Activated naive CD4-positive, alpha-beta T cell treated with anti-CD3 and anti-CD28 coated beads, Interleukin-2, amount 50 U/mL, for 16 hours (primary cell): ENCODE measurements at places on chromosomes 13 and 19.

- DNase-seq, result no peak
These were observed 339.7 kb upstream of the EDNRB start for GRCh38 chr13:78258304-78258703.

DNA sequence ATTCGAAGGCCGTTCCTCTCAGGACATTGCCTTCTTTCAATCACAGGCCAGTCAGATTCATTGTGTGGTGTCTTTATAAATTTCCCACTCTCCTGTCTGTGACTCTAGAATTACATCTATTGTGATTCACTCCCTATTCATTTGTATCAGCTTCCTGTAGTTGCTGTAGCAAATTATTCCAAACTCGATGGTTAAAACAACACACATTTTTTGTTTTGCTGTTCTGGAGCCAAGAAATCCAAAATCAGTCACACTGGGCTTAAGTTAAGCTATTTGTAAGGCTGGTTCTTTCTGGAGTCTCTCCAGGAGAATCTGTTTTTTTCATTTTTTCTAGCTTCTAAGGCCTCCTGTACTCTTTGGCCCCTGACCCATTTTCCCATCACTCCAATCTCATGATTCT lies 1487.0 kb upstream of the SLC10A2 start:
- no peak for DNase-seq

DNA sequence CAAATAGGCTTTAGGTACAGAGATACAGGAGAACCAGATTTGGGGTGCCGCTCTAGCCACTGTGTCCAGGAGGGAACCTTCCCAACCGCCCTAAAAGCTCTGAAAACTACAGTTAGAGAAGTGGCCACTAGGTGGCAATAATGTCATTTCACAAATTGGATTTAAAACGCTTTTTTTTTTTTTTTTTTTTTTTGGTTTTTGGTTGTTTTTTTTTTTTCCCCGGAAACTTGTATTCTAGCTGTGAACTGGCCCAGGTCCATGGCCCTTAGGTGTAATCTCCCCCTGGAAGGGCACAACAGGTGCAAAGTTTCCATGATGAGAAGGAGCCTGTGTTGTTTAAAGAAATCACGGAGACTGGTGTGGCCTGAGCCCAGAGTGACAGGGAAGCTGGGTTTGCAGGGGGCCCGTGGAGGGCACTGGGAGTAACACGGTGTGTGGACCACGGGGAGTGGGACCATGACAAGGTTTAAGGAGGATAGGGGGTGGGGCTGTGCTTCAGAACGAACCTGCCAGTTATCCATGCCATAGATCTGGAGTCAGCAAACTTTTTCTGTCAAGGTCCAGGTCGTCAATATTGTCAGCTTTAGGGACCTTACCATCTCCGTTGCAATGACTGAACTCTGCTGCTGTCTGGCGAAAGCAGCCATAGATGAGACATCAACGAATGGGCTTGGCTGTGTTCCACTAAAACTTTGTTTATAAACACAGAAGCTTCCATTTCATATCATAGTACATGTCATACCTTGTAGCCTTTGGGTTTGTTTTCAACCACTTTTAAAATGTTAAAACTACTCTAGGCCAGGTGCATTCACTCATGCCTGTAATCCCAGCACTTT lies 10.1 kb downstream of the OR1I1 start:
- DNase-seq, result no peak

DNA sequence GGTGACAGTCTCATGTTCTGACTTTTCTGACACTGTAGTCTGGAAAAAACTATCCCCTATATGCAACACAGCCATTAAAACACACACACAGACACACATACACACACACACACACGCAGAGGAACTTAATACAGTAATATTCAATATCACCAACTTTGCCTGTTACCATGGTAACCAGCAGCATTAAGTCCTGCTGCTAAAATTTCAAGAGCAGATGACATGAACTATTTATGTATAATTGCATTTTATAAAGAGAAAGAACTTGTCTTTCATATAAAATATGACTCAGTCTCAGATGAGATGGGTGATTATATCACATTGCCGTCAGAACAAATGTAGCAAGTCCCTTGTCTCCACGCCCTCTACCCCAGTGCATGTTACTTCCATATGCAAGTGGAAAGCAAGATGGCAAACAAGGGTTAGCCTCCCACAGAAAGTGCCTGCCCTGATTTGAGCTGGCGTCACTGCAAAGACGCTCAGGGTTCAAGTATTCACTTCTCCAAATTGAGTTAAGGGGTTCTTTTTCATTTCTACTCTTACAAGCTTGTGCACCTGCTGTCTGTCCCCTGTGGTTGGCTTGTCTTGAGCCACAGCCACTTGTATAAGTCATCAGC lies 576.8 kb downstream of the UQCRFS1 start:
- DNase-seq, result no peak

DNA sequence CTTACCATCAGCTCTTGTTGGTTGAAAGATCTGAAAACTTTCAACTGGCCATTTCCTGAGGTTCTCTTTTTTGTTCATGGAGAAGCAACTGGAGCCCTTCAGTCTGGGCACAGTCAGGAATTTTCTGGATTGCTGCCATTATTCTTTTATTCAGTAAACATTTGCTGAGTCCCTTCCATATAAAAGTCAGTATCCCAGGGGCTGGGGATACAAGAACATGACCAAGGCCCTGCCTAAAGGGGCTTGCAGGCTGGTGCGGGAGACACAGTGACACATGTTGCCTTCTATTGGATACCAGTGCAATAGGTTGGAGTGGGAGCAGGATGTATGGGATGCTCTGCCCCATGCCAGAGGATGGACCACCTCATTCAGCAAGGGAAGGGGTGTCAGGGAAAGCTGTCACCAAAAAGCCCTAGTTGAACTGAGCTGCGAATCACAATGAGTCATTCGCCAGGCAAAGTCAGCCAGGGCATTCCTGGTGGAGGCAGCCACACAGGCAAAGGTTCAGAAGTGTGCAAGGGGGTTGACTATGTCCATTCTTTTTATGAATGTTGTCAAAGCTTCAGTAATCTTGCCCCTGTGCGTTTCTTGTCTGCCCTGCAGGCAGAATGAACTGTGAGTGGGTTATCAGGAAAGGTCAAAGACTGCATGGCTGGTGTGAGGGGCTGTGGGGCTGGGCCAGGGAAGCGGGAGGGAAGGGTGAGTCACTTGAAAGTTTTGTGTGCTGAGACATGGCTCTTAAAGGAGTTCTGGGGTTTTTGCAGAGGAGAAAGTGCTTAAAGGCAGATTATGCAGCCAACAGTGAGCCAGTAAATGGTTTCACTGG lies 395.9 kb downstream of the KCNRG start:
- DNase-seq, result no peak

- peak; percentile 55 for DNase-seq
These were observed 42.6 kb upstream of the ADGRL1 start for GRCh38 chr19:14248578-14249011.

- DNase-seq, result no peak
These were observed 38.1 kb downstream of the RUBCNL start for GRCh38 chr13:46348961-46349360.

DNA sequence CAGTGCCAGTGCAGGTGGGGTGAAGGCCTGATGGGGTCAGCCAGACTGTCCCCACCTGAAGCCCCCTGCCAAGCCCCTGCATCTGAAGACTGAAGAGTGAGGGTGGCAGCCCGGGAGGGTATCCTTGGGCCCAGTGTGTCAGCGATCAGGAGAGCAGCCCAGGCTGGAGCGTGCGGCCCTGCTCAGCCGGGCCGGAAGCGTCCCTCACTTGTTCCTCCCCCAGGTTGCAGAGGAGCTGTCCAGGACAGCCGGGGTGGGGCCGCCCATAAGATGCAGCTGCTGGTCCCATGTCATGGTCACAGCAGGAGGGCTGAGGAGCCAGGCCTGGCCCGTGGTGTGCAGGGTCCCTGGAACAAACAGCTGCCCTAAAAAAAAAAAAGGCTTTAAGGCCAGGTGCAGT lies 55.4 kb downstream of the KDM4B start:
- DNase-seq, result no peak

DNA sequence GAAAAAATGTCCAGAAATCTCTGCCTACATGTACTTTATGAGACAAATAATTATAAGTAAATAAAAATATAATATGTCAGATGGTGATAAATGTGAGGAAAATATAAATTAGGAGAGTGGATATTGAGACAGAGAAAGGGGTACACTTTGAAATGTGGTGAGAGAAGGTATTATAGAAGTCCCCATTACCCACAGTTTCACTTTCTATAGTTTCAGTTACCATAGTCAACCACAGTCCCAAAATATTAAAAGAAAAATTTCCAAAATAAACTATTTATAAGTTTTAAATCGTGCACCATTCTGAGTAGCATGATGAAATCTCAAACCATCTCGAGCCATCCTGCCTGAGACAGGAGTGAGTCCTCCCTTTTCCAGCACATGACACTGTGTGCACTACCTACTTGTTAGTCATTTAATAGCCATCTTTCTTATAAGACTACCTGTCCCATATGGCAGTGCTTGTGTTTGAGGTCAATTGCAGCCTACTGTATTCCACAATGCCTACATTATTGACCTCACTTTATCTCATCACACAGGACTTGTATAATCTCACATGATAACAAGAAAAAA lies 653.7 kb downstream of the DACH1 start:
- no peak for DNase-seq

- no peak for DNase-seq
These were observed 24.5 kb downstream of the CFAP97D2 start for GRCh38 chr13:114203536-114203935.

GRCh38 chr13:35856721-35857364 lies 274.3 kb downstream of the DCLK1 start:
- DNase-seq, result no peak

- no peak for DNase-seq
These were observed 746.9 kb upstream of the PCDH9 start for GRCh38 chr13:67977066-67977465.

DNA sequence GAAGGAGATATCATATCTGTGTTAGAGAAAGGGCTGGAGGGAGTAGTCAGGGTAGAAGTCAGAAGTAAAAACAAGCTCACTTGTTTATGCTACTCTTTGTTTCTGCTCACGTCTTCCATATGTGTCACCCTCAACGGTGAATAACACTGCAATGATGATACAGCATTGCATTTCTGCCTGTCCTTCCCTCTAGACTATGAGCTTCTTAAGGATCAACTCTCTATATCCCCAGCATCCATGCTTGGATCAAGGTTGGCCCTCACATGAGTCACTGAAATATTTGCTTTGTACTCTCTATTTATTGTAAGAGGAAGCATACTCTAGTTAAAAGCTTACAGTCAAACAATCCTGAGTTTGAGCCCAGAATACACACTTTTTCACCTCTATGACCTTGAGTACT lies 406.0 kb downstream of the RFC3 start:
- DNase-seq, result no peak

GRCh38 chr13:91644806-91645205 lies 246.4 kb downstream of the GPC5 start:
- DNase-seq, result no peak

DNA sequence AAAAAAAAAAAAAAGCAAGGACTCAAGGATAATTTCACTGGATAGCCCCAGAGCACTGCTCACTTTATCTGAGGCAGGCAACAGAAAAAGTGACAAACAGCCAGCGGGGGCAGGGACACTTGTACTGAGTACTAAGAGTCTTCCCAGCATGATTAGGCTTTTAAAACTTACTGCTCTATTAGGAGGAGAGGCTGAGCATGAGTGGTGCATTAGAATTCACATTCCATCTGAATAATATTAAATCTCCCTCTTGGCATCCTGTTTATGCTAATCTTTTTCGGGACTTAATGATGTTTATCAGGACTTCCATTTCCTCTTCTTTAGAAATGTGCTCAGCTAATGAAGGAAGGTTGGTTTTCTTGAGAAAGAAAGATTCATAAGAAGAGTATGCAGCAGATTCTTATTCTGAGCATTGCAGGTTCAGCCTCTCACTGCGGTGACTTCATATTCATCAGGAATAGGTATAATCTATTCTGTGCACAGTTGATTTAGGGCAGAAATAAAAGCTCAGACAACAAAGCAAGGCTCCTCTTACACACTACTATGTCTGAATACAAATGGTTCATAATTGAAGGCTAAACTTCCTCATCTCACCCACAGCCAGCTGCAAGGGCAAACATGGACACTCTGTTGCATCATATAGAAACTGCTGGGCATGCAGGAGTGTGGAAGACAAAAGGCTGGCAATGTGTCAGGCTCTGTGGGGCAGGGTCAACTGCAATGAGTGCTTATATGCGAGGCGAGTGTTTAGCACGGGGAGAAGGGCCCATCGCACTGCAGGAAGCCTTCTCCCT lies 107.0 kb downstream of the KL start:
- DNase-seq, result no peak

DNA sequence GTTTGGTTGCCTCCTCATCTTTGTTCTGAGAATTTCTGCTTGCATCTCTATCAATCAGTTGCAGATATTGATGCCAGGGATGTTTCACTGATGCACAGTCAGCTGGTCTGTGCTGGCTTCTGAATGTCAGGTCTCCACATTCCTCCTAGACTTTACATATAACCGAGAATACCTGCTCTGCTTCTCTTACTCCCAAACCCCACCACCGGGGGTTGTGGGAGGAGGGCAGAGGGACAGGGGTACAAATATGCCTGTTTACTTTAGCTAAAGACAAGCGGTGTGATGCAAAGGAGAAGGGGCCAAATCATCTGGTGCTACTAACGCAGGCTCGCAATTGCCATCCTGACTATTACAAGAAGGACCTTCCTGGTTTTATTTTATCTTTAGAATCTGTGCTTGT lies 17.4 kb upstream of the KLHL1 start:
- DNase-seq, result no peak

DNA sequence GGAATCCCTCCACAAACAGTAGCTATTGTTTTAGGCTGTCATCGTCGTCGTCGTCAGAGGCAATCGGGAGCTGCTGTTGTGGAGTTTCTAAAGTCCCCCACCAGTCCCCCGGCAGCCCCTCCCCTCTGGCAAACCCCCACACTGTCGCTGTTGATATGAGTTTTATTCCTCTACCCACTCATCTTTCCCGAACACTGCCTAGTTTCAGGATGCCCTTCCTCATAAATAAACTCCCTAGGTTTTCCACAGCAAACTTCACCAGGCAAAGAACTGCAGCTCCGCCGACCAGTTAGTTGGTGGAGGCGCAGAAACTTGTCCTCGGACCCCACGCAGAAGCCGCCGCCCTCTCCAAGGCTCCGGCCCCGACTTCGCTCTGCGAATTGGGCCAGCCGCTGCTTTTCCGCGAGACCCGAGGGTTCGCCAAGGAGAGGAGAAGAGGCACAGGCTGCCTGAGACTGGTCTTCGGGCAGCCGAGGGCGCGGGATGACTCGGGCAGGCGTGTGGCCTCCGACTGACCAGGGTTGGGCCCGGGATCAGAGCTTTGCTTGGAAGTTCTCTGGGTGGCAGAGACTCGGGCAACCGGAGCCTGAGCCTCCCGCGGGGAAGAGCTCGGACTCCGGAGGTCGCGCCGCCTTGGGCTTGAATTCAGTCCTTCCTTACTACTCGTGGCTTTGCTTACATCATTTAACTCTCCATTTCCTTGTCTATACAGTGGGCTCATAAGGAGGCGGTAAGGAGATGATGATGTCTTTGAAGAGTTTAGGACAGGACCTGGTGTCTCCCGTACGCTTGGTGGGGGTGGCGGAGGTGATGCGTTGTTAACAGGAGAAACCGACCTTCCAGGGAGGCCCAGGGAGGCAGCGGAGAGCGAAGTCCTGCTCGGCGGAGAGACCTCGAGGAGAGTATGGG lies 7.9 kb downstream of the PDX1 start:
- no peak for DNase-seq

- no peak for DNase-seq
These were observed 1.3 kb upstream of the CD22 start for GRCh38 chr19:35327642-35328041.
